ENCODE measurements at places on chromosomes 6 and 20.

DNA sequence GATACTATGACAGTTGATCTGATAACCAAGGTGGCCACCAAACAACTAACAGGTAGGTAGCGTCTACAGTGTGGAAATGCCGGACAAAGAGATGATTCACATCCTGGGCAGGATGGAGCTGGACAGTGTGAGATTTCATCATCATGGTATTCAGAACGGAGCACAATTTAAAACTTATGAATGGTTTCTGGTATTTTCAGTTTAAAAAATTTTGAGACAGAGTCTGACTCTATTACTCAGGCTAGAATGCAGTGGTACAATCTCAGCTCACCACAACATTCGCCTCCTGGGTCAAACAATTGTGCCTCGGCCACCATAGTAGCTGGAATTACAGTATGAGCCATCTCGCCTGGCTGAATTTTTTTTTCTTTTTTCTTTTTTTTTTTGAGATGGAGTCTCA, 43.8 kb downstream of the CEP57L1 start:
- no peak for DNase-seq

DNA sequence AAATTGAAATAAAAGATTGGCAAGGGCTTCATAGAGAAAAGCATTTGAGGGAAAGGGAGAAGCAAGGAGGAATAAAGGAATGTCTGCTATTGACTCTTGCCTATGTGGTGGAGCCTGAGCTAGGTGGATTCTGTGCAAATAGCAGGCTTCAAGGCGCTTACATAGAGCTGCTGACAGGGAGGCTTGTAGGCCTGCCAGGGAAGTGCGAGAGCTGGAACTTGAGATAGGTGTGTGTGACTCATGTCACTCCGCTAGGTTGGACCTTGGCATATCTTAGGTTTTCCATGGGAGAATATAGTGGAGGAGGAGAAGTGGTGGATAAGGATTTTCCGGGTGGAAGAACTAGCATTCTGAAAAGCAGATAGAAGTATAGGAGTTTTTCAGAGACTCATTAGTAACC, 14.0 kb downstream of the SNRNP48 start:
- DNase-seq, result no peak

DNA sequence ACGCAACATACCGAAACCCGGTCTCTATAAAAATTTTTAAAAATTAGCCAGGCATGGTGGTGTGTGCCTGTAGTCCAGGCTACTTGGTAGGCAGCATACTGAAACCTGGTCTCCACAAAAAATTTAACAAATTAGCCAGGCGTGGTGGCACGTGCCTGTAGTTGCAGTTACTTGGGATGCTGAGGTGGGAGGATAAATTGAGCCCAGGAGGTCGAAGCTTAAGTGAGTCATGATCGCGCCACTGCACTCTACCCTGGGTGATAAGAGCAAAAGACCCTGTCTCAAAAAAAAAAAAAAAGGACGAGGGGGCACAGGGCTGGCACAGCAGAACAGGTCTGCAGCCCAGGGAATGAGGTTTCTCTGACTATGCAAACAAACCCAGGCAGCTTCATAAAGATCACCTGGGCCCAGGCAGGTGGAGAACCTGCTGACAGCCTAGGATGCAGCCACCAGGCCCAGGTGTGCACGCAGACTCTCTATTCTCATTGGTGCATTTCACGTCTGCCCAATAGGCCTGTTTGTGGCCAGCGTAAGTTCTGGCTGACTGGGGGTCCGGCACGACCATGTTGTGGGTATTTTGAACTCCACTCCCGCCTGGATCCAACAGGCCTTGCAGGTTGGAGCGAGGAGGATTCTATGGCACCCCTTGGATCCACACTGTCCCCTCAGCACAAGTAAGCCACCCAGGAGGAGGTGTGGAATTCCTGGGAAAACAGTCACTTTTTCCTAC, 204.5 kb downstream of the PREX1 start:
- DNase-seq, result no peak

- DNase-seq, result no peak
These were observed 115.6 kb upstream of the PLCB4 start for GRCh38 chr20:8953300-8953699.

DNA sequence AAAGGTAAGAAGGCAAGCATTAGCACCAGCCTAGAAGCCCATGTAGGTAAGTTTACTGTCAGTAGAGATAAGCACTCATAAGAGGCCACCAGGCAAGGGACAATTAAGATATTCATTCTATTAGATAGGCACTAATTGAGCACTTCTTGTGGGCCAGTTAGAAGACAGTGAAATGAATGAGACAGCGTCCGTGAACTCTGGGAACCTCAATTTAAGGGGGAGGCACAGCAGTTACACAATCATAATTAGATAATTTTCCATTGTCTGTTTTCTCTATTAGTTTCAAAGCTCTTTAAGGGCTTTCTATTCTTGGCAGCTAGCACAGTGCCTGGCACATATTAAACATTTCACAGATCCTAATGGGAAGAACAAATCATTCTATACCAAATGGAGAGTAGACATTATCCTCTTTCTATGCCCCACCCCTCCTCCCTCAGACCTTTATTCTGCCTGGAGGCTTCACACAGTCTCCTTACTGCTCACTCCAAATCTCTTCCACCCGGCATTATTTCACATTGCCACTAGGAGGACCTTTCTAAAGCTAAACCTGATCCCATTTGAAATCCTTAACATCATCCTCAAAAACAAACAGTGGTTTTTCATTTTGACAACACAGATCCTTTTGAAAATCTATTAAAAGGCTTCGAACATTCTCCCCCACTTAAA, 529.6 kb downstream of the ADGRB3 start:
- no peak for DNase-seq

DNA sequence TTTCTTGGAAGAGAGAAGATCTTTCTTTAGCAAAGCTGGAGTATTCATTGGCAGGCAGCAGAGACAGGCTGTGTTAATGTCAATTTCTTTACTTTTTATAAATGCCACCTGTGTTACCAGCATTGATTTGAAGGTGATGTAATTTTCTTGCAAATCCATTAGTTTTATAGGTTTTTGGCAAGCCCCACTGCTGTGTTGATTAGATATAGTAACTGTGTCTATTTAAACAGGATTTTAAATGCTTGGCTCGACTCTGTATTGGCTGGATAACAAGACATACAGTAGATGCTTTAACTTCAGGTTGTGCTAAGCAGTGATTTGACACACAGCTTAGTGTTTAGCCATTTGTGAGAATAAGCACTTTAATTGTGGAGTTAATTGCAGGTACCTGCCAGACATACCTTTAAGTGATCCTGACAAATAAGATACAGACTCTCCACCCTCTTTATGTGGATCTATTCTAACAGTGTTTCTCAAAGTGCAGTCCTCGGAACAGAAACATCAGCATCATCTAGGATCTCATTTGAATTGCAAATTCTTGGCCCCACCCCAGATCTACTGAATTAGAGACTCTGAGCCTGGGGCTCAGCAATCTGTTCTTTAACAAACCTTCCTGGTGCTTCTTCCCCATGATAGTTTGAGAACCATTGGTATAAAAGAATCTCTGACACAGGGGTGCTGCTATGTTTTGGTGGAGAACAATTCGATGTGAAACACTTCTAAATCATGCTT, 397.5 kb downstream of the HDGFL1 start:
- no peak for DNase-seq

DNA sequence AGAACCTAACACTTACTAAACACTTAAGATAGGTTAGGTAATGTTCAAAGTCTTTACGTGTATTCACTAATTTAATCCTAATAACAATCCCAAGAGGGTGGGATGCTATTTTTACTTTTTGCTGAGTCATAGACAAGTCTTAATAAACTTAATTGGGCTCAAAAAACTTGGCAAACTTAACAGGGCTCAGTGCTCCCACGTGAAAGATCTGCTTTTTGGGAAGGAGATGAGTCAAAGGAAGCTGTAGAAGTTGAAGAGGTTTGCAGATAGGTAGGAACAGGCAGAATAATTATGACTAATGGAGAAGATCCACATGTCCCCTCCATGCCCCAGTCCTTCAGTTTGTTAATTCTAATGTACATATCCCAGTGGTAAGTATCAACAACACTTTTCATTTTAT, 44.5 kb upstream of the STMND1 start:
- peak; percentile 18 for DNase-seq

DNA sequence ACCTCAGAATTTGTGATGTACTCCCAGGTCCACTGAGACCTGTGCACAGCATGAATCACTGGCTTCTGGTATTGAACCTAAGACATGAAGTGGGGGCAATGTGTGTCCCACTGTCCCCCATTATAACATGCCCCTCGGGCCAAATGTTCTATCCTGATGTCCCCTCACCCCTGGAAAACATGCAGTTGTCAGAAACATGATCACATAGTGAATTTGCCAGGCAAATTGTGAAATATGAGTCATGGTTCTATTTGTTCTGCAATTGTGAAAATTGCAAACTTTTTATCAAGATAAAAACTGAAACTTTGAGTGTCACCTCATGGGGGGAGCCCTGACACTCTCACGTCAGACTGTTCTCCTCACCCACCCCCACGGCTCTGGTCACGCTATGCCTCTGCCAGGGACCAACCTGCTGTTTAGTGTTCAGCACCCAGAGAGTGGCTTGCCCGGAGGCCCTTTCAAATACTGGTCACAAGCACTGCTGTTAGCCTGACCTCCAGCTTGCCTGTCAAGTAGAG, 305.3 kb downstream of the CLIC5 start:
- DNase-seq, result no peak

GRCh38 chr6:21281366-21281765, 312.2 kb upstream of the SOX4 start:
- DNase-seq, result no peak

- DNase-seq, result no peak
These were observed 5.3 kb downstream of the RNF144B start for GRCh38 chr6:18392346-18392877.

DNA sequence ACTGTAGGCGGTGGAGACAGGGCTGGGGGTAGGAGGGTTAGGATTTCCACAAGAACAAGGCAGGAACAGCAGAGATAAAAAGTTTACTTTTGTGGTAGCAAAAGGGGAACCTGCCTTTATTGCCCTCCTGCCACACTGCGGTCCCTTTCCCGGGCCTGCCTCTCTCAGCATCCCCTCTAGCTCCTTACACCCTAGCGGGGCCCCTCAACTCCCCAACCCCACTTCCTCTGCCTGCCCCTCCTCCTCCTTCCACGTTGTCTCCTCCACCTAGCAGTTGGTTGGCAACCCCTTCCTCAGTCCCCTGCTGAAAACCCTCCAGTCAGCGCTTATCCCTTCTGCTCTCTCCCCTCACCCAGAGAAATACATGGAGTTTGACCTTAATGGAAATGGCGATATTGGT, 714 bp downstream of the AIF1 start:
- DNase-seq, result peak; percentile 48

Measured in head of caudate nucleus (tissue), 42 donors.